Posterior cingulate gyrus (tissue), 11 donors: ENCODE measurements at places on chromosomes 3 and 15.

DNA sequence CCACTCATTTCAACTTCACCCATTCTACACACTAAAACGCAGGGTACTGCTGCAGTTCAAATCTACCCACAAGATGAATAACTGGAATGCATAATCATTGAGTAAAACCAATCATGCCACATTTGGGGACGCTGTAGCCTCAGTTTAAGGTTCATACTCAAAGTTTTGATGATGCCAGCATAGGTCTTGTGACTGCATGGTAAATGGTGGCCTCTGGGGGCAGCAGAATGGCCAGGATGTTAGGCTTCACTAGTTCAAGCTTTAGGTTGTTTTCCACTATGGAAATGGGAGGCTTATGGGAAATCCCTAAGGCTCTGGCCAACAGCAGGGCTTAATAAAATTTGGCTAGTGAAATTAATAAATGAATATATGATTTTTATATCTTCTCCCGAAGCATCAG lies 104.3 kb upstream of the TSC22D2 start:
- DNase-seq: no peak

DNA sequence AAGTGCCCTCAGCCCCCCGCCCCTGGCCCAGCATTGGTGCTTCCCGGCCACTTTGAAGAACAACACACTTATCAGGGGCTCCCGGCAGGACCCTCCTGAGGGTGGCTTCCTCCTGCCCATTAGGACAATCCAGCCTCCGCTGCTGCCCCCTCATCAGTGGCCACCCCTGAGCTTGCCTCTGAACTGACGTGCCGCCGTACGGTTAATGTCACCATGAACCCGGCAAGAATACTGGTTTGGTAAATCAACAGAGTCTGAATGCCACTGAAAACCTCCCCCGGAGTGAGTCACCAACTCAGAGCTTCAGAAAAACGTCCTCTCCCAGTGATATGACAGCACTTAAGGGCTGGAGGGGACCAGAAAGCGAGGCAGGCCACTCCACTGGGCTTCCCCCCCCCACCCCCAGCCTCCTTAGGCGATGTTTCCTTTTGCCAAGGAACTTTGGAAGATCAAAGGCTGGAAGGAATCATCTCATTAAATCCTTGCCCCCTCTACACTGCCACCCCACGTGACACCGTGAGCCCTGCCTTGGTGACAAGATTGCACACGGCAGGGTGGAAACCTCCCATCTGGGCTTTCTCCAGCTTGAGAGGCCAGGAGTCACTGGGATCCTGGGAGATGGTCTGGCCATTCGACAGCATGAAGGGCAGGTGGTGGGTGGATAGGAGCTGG lies 142.1 kb downstream of the NUP210 start:
- no peak for DNase-seq

- DNase-seq: no peak
Observed at GRCh38 chr3:107028626-107029025, 348.6 kb upstream of the CCDC54 start.

GRCh38 chr15:41630616-41631217 lies 29.5 kb upstream of the MGA start:
- no peak for DNase-seq

GRCh38 chr3:184284696-184285095 lies 8.9 kb downstream of the ECE2 start:
- DNase-seq: peak; percentile 69

DNA sequence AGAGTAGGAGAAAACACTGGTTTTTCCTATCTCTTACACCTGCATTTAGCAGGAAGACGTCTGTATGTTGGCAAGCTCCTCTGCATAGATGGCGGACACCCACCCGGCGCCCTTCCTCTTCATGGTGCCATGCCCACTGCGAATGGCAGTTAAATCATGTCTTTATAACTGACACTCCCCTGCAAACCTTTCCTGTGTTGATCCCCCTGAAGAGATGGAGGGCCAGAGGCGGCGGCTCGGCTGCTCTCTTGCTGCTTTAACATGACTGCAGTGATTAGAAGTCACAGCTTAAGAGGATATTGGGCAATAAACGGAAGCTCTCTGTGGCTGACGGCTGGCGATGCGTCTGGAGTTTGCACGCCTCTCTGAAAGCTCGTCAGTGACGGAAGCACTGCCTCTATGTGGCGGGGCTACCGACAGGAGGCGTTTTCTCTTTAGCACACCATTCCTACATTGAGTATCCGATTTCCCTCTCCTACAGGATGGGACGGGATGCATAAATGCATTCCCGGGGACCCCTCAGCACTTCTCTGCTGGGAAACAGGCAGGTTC lies 25.5 kb upstream of the SNRPA1 start:
- no peak for DNase-seq

GRCh38 chr3:122464659-122465058 lies 48.8 kb upstream of the WDR5B start:
- no peak for DNase-seq

- DNase-seq: no peak
Observed at GRCh38 chr3:116340680-116341216, 104.5 kb downstream of the LSAMP start.

DNA sequence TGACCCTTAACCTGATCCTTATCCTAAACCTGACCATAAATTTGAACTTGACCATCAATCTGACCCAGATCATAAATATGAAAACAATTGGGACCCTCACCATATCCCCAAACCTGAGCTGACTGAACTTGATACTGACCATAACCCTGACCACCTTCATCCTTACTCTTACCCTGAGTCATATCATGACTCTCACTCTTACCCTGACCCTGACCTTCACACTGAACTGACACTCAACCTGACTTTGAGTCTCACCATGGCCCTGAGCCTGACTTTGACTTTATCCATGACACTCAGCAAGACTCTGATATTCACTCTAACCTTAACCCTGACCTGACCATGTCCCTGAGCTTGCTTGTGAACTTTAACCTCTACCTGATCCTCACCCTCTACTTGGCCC lies 34.3 kb upstream of the SLC25A26 start:
- no peak for DNase-seq

- DNase-seq: no peak
Observed at GRCh38 chr3:64450396-64450956, 225.2 kb upstream of the PRICKLE2 start.

DNA sequence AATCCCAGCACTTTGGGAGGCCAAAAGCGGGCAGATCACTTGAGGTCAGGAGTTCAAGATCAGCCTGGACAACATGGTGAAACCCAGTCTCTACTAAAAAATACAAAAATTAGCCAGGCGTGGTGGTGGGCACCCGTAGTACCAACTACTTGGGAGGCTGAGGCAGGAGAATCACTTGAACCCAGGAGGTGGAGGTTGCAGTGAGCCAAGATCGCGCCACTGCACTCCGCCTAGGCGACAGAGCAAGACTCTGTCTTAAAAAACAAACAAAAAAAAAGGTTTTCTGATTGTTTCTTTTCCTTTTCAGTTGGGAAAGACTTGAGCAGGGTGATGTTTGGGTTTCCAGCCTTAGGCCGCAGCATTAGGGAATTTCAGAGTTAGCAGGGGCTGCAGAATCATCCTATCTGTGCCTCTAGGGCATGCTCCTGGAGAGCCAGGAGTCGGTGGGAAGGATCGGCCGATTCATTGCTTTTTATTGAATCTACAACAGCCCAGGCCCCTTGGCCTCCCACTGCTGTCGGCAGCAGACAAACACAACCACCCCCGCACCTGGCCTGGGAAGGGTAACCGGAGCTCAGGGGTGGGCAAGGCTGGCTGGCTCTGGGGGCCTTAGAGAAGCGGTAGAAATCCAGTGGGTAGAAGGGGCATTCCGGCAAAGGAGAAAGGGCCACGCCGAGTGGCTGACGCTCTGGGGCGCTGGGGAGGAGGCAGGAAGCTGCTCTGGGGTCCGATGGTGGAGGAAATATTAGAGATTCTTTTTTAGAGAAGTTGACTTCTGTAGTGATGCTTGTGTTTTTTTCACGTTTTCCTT lies 6.3 kb downstream of the CHAC1 start:
- DNase-seq: peak; percentile 33

- DNase-seq: no peak
Observed at GRCh38 chr3:129614435-129614834, 8.0 kb upstream of the PLXND1 start.

GRCh38 chr3:159273608-159274007 lies 471.8 kb downstream of the MFSD1 start:
- no peak for DNase-seq

GRCh38 chr3:71614869-71615268 lies 31.3 kb upstream of the FOXP1 start:
- DNase-seq: no peak

GRCh38 chr3:71987828-71988227 lies 202.9 kb upstream of the PROK2 start:
- no peak for DNase-seq

GRCh38 chr3:45816544-45816943 lies 20.2 kb upstream of the SLC6A20 start:
- no peak for DNase-seq

- no peak for DNase-seq
Observed at GRCh38 chr15:99956022-99956775, 223.0 kb upstream of the LYSMD4 start.

GRCh38 chr3:55161231-55161630 lies 233.4 kb upstream of the LRTM1 start:
- no peak for DNase-seq

DNA sequence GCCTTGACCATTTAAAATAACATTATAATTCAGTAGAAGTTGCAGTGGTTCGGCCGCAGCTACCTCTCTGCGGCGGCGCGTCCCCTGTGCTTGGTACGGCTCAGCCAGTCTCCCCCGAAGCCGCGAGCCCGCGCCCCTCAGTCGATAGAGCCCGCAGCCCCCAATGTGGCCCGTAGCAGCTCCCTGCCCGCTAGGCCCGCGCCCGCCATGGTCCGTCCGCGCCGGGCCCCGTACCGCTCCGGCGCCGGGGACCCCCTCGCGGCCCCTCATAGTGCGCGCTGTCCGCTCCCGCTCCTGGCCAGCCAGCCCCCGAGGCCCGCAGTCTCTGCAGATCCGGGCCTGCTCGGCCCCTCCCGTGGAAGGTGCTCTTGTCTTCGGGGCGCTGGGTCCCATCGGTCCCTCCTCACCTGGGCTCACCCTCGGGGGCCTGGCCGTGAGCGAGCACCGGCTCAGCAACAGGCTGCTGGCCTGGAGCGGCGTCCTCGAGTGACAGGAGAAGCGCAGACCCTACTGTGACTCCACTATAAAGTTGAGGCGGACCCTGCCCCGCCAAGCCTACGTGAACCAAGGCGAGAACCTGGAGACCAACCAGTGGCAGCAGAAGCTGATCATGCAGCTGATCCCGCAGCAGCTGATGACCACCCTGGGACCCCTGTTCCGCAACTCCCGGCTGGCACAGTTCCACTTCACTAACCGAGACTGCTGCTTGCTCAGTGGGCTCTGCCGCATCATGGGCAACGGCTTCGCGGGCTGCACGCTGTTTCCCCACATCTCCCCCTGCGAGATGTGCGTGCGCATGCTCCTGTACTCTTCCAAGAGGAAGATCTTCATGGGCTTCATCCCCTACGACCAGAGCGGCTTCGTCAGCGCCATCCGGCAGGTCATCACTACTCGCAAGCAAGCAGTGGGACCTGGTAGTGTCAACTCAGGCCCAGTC lies 21.8 kb upstream of the GPR156 start:
- no peak for DNase-seq

- DNase-seq: no peak
Observed at GRCh38 chr3:14001136-14001535, 121.3 kb upstream of the WNT7A start.

DNA sequence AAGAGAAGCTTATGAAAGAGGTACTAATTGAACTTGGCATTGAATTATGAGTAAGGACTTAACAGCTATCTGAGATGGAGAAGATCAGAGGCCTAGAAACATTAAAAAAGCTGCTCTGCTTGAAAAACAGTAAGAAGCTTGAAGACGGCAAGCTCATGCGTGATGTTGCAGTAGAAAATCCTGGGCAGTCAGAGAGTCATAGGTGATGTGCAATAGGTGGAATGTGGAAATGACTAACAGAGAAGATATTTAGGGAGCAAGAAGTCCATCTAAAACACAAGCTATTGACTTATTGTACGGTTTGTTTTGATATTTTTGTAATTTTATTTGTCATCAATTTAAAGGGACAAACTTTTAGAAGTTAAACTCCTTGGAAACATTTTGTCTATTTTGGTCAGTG lies 1101.4 kb downstream of the ROBO2 start:
- no peak for DNase-seq

GRCh38 chr3:47871389-47871788 lies 68.5 kb downstream of the DHX30 start:
- no peak for DNase-seq

- DNase-seq: no peak
Observed at GRCh38 chr15:92906563-92907081, 6.5 kb downstream of the CHD2 start.

- DNase-seq: no peak
Observed at GRCh38 chr3:64266983-64267382, 41.7 kb upstream of the PRICKLE2 start.

- DNase-seq: no peak
Observed at GRCh38 chr3:15387735-15388134, 39.6 kb downstream of the METTL6 start.

DNA sequence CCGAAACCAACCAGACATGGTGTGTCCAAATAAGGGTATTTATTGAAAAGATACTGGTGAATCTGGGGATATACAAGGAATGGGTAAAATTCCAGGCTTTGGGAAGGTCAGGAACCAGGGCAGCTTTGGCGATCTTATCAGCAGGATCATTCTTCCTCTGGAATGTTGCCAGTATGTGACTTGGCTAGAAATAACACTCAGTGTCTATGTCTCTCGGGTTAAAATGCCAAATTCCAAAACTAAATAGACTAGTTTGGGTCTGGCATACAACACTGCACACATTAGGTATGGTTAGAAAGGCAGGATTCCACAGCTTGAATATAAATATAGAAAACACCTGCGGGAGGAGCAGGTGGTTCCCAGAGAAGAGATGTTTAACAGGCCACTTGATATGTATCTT lies 220.2 kb upstream of the CD96 start:
- no peak for DNase-seq
